Brain (organoid and tissue), 16 donors: ENCODE measurements at places on chromosomes 16 and 17.

DNA sequence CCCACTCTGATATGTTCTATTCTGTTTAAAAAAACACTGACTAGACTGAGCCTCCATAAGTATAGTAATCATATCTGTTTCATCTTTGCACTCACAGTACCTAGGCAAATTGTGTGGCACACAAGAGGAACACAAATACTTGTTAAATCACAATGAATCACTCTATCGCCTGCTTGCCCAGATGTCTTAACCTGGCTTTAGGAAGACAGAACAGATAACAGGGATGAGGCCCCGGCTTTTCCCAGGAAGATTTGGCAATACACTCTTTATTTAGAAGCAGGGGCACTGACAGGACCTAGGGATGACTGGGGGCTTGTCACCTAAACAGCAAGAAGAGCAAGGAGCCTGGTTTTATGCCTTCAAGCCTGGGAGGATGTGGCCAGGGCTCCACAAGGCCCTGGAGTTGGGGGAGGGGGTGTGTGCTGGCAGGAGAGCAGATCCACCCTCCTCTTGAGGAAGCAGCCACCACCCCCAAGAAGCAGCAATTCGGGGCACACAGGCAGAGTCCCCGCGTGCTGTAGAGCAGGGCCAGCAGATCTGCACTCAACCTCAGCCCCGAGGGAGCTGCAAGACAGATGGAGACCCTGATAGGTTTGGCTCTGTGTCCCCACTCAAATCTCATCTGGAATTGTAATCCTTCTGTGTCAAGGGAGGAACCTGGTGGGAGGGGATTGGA lies 41.0 kb upstream of the KSR1 start:
- DNase-seq: no peak

DNA sequence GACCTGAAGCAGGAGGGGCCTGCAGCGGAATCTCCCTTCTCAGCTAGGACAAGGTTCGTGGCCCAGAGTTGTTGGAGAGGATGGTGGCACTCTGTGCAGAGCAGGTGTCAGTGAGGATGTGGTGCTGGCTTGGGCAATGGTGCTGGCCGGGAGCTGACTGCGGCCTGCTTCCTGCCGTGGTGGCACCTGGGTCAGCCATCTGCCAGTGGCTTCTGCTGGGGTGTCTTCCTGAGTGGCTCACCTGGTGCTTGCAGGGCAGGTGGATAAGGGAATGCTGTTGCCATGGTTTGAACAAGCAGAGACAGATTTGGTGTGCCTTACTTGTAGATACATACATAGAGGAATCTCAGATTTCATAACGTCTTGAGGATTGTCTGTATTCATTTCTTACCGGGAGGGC lies 69.6 kb downstream of the SEC14L1 start:
- no peak for DNase-seq

DNA sequence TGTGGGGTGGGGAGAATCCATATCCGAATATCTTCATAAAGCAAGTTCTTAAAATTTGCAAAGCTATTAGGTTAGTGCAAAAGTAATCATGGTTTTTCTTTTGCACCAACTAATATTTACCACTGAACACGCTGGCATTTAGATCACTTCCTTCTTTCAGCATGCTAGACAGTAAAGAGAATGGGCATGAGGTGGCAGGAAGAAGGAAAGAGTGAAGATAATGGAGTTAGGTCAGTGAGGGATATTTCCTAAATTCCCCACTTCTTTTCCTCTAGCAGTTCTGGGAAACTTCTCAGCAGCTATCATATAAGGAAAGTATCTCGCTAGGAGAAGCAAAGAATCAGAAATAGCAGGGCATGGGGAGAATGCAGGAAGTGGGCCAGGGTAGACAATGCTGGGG lies 39.0 kb downstream of the SLC6A4 start:
- no peak for DNase-seq

DNA sequence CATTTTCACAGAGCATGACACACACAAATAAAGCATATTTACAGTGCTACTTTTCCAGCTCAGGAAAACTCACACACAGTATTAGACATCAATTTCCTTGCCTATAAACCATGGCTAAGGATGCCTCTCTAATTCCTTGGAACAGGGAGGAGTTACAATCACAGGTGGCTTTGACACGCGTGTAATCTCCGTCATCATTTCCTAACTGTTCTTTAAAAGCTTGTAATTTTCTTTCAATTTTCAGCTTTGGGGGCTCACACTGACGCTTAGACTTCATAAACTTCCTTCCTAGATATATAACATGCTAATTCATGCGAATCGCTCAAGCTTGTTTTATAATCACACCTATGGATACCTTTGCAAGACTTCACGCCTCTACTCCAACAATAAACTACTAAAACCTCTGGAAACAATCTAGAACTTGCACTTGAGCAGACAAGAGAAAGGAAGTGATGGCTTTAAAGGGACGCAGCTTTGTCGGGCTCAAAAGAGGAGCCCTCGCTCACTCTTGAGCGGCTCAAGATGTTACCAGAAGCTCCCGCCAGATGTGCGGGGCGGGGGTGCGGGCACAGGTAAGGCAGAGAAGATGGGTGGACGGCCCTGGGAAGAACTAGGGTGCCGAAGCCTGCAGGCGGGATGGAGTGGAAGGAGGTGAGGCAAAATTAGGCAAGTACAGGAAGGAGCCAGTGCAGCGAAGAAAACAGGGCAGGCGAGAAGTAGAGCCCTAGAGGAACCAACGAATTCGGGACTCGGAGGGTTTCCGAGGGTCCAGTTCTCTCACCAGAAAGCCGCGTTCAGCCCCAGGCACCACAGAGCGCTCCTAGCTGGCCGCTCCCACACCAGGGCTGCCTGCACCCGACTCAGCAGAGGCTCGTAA lies 631 bp downstream of the RETREG3 start:
- DNase-seq: no peak

DNA sequence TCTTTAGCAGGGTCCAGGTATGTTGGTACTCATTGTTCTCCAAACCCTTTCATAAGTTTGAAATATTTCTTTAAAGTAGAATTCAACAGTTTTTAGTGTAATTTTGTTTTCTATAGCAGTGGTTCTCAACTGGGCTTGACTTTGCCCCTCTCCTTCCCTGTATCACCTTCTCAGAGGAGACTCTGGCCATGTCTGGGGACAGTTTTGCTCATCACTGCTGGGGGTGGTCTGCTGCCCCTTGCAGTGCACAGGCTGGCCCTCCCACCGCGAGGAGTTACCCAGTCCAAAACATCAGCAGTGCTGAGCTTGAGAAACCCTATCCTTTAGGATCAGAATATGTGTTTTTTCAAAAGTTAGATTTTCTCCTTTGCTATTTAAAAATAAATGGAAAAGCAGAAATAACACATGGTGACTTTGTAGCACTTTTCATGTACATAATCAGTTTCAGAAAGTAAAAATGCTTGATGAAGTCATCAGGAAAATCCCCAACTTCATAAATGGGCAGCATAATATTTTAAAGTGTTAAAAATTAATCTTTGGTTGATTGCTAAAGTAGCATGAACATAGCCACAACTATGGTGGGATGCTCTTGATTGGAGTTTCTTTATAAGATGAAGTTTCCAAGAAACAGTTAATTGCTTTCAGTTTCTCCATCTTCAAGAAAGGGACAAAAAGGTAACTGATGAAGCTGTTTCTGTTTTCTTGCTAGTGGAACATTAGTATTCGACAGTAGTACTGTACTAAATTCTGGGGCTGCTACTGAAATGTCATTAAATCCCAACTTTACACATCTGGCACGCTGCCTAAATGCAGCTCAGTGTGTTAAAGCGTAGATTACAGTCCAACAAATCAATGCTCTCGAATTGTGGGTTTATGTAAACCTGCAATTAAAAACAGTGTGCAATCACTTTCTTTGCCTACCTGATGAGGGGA lies 70.3 kb downstream of the NETO2 start:
- DNase-seq: peak; percentile 54

DNA sequence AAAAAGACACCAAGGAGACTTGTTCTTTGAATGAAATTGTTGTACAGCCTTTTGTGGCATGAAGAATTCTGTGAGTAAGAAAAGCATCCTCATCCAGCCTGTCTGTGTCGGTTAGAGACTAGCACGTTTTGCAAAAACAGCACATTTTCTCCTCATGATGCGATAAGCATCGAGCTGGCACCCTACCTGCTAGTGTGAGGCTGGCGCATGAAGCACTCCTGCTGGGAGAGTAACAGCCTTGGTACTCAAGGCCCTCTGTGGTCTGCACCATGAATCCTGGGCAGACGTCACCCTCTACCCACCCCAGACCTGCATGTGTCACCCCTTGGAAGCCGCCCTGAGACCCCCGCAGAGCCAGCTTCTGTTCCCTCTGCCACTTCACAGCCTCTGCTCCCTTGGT lies 92.6 kb upstream of the TMEM132E start:
- peak; percentile 20 for DNase-seq

GRCh38 chr17:78401891-78402290 lies 23.4 kb downstream of the PGS1 start:
- DNase-seq: no peak

DNA sequence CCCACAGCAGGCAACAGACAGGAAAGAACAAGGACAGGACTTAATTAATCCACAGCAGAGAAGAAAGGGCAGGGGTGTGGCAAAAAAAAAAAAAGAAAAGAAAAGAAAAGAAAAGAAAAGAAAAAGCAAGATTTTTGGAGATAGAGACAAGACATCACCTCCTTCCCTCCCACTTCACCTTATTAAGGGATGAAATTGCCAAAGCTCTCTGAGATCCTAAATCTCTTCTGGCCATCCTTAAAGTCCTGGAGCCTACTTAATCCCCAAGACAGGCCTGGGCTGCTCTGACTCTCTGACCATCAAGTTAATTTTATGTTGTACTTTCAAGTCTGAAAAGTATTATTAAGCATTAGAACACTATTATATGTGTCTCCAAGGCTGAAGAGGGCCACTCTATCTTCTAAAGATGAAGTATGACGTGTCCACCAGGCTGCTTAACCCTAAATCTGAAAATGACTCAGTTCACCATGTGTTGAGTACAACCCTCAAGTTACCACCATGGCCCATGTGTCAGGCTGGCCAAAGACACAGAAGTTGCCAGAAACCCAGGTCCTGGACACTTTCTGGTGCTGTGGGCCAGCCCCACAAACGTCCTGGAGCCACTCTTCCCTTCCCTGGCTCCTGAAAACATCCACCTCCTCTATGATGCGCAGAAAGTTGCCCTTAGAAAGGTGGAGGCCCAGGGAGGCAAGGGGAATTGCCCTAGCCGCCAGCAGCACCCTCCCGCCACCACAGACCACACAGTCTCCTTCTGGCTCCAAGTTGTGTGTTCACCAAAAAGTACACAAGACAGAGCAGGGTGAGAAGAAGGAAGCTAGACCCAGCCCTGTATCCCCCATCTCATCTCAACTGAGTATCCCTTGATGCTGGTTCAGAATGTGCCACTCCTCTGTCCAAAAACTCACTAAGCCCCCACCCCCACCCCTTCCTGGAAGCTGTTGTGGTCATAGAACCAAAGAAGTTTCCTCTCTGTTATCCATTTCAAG lies 2.7 kb downstream of the SOCS1 start:
- DNase-seq: no peak

GRCh38 chr16:68493412-68494070 lies 45.2 kb upstream of the SMPD3 start:
- no peak for DNase-seq

DNA sequence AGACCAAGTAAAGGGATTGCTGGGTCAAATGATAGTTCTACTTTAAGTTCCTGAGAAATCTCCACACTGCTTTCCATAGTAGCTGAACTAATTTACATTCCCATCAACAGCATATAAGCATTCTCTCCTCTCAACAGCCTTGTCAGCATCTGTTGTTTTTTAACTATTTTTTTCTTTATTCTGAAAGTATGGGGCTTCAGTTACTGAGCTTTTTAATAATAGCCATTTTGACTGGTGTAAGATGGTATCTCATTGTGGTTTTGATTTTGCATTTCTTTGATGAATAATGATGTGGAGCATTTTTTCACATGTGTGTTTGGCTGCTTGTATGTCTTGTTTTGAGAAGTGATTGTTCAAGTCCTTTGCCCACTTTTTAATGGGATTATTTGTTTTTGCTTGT lies 2.5 kb downstream of the KRTAP2-2 start:
- DNase-seq: no peak

- DNase-seq: no peak
Measured at GRCh38 chr17:14428648-14429029, 127.8 kb downstream of the HS3ST3B1 start.

GRCh38 chr17:30323895-30324319 lies 9.9 kb downstream of the TMIGD1 start:
- no peak for DNase-seq

DNA sequence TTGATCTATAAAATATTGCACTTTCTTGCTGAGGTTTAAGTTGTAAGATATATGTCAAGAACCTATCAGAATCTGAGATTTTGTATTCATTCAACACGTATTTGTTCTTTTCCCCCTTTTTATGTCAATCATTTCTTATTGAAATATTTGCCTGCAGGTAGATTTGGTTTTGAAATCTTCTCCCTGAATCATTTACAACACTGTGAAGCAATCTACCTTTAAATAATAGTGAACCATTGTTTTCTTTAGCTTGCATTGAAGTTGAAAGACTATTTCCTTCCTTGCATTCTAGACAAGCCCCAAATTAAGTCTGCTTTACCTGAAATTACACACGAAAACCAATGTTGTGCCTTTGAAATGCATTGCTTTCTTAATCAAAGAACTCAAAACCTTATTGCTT lies 460.2 kb downstream of the KIF2B start:
- DNase-seq: no peak

GRCh38 chr17:13643180-13643579 lies 41.5 kb upstream of the HS3ST3A1 start:
- no peak for DNase-seq

- no peak for DNase-seq
Measured at GRCh38 chr17:35295686-35296085, 52.8 kb downstream of the SLFN5 start.

GRCh38 chr16:19438739-19439138 lies 21.1 kb downstream of the TMC5 start:
- DNase-seq: no peak

DNA sequence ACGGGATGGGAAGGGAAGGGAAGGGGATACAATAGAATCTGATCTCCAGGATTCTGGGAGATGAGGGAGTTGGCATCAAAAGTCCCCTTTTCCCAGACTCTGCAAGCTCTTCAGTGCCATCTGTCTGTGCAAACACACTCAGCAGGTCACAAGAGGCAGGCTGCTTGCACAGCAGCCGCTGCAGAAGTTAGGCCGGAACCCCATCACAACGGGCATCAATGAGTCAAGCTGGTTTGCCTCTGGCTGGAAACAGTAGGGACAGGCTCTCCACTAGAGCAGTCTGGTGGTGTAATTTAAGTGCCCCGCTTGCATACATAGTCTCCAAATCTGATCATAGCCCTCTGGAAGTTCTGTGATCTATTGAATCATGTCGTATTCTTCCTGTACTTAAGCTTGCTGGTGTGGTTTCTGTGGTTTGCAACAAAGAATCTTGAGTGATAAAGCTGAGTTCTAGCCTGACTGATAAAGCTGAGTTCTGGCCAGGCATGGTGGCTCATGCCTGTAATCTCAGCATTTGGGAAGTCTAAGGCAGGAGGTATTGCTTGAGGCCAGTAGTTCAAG lies 33.7 kb upstream of the KDM8 start:
- DNase-seq: peak; percentile 64
